Activated CD4-positive, alpha-beta T cell treated with anti-CD3 and anti-CD28 coated beads, Interleukin-2, amount 10 ng/mL, durations not matched to agents 7 days and 5 days (primary cell): ENCODE measurements at places on chromosomes 7 and 10.
A peak's percentile ranks its signal among the peaks of the same experiment; 100 is the strongest.

GRCh38 chr7:47763063-47763974, 181.4 kb upstream of the TNS3 start:
- peaks cover 2% of the 10 kb centered on the region for H3K27me3 ChIP-seq
- no peaks in the 10 kb centered on the region for H3K4me1 ChIP-seq
- DNase-seq: no peak
- no peaks in the 10 kb centered on the region for H3K36me3 ChIP-seq
- no peak overlapping the region for H3K4me3 ChIP-seq

DNA sequence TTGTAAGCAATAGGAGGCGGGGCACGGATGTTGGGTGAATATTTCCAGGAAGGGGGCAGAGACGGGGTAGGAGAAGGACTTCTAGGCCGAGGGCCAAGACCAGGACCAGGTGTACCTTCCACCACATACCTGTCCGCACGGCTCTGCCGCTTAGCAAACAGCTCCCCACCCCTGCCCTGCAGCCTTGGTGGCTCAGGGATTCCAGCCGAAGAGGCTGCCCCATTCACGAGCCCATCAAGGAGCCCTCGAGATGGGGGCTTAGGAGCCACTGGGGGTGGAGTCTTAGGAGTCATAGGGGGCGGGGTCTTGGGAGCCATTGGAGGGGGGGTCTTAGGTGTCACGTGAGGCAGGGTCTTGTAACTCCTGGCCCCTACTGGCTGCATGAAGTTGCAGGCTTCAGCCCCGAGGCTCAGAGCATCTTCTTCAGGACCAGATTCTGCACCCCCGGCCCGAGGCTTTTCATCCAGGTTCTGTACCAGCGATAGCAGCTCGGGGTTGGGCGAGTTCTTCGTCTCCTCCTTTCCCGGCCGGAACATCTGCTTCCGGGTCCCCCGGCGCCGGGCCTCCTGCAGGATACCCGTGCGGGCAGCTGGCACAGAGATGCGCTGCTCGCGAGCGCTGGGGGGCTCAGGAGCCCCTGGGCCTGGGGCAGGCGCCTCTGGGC, 6.1 kb upstream of the MYOZ1 start:
- no peaks in the 10 kb centered on the region for H3K36me3 ChIP-seq
- H3K4me3 ChIP-seq: peak overlapping the region; percentile 57
- peak; percentile 21 for DNase-seq
- H3K4me1 ChIP-seq: peaks cover 22% of the 10 kb centered on the region
- no peak overlapping the region for H3K27ac ChIP-seq
- peaks cover 3% of the 10 kb centered on the region for H3K27me3 ChIP-seq

DNA sequence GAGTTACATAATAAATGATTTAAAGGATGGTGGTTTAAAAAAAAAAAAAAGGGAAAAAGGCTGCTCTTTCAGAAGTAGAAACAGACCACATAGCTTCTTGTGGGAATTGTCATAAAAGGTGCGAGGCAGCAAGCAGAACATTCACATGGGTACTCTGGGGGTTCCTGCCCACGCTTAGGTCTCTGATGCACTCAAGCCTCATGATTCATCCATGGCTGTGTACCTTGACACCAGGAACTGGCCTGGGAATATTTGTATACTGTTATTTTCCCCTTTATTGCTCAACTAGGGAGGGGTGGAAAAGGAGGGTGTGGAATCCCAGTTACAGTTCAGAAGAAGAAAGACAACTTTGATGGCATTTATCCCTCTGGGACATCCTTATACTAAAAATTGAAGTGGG, 4.0 kb downstream of the PON2 start:
- peaks cover 12% of the 10 kb centered on the region for H3K4me1 ChIP-seq
- H3K27ac ChIP-seq: no peak overlapping the region
- H3K36me3 ChIP-seq: no peaks in the 10 kb centered on the region
- no peak for DNase-seq
- no peak overlapping the region for H3K4me3 ChIP-seq
- no peaks in the 10 kb centered on the region for H3K27me3 ChIP-seq

- H3K36me3 ChIP-seq: no peaks in the 10 kb centered on the region
- H3K27me3 ChIP-seq: peaks cover 24% of the 10 kb centered on the region
- H3K4me1 ChIP-seq: peaks cover 6% of the 10 kb centered on the region
- H3K27ac ChIP-seq: no peak overlapping the region
- no peak overlapping the region for H3K4me3 ChIP-seq
- no peak for DNase-seq
These were observed 319.8 kb downstream of the ADARB2 start for GRCh38 chr10:1417574-1417973.

GRCh38 chr7:139804571-139804970, 24.5 kb upstream of the TBXAS1 start:
- H3K4me1 ChIP-seq: no peaks in the 10 kb centered on the region
- no peak overlapping the region for H3K27ac ChIP-seq
- DNase-seq: no peak
- H3K36me3 ChIP-seq: peaks cover 2% of the 10 kb centered on the region
- H3K4me3 ChIP-seq: no peak overlapping the region

DNA sequence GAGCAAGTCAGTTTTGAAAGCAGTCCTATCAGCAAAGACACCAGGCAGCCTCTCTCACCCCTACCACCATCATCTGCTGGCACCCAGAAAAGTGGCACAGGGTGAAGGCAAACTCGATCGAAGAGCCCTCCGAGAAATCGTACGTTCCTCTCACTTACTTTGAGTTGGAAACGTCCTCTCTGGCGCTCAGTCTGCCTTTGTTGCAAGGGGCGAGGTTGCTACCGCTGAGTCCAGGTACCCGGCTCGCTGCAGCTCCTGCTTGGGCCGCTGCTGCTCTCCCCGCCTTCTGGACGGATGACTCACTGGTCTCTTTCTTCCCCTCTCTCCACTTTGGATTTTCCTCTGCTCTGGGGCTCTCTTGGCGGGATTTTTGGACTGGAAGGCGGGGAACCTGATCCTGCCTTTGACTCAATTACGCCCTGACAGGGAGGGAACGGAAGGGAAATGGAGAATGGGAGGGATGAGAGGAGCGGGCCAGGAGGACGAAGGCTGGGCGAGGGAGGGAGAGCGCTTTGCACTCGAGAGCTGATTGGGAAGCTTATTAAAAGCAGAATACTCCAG, at the start of gene PTN:
TSS of gene PTN (minus strand) at position 453 of the 561 bp plus-strand sequence. CDS start 88,760 bp downstream, outside the sequence.
- no peak for DNase-seq
- no peaks in the 10 kb centered on the region for H3K36me3 ChIP-seq
- no peak within 1 kb of the TSS for H3K27ac ChIP-seq
- H3K4me1 ChIP-seq: no peaks in the 10 kb centered on the region
- H3K27me3 ChIP-seq: peaks cover 12% of the 10 kb centered on the region

- H3K27me3 ChIP-seq: no peaks in the 10 kb centered on the region
- H3K4me3 ChIP-seq: no peak overlapping the region
- no peaks in the 10 kb centered on the region for H3K36me3 ChIP-seq
- H3K4me1 ChIP-seq: no peaks in the 10 kb centered on the region
- DNase-seq: no peak
- no peak overlapping the region for H3K27ac ChIP-seq
These were observed 62.8 kb downstream of the BICC1 start for GRCh38 chr10:58575491-58575890.

GRCh38 chr7:141704741-141705140, 2.8 kb upstream of the DENND11 start:
- no peak overlapping the region for H3K4me3 ChIP-seq
- H3K27me3 ChIP-seq: peaks cover 9% of the 10 kb centered on the region
- H3K4me1 ChIP-seq: peaks cover 18% of the 10 kb centered on the region
- peaks cover 1% of the 10 kb centered on the region for H3K36me3 ChIP-seq

DNA sequence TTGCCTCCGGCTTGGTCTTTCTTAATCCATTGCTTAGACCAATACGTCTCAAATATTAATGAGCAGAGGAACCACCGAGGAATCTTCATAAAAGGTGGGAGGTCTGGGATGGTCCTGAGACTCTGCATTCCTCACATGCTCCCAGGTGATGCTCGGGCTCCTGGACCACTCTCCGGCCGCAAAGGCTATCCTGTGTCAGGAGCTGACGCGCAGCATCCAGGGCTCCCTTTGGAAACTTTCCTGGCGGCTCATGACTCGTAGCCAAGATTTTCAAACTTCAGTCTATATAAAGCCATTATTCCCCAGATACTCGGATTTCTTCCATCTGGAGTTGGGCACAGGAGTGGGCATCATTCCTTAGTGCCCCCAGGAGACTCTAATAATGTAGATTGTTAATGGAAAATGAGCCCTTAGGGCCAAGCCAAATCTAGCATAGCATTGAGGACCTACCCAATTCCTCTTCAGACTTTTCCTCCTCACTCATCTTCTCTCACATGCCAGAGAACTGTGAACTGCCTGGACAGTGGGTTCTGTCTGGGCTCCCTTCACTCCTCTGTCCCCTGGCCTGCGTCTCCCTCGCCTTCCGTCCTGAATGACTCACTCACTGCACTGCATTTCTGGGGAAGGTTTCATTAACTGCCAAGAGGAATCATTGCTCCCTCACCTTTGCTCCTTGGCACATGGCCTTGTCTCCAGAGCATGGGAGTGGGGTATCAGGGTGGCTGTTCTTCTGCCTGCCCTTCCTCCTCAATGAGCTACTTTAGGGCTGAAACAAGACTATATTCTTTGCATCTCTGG, 89.3 kb downstream of the MKI67 start:
- peak overlapping the region; percentile 26 for H3K27ac ChIP-seq
- no peaks in the 10 kb centered on the region for H3K4me1 ChIP-seq
- no peak for DNase-seq
- H3K36me3 ChIP-seq: no peaks in the 10 kb centered on the region
- H3K27me3 ChIP-seq: peaks cover 2% of the 10 kb centered on the region

GRCh38 chr7:130367088-130367755, 13.1 kb upstream of the CPA1 start:
- H3K27ac ChIP-seq: peak overlapping the region; percentile 33
- DNase-seq: no peak
- H3K36me3 ChIP-seq: peaks cover 3% of the 10 kb centered on the region
- H3K4me3 ChIP-seq: no peak overlapping the region

GRCh38 chr10:114131094-114131493, 42.9 kb downstream of the CCDC186 start:
- peaks cover 60% of the 10 kb centered on the region for H3K36me3 ChIP-seq
- no peak for DNase-seq
- H3K27ac ChIP-seq: peak overlapping the region; percentile 58
- H3K4me3 ChIP-seq: no peak overlapping the region

DNA sequence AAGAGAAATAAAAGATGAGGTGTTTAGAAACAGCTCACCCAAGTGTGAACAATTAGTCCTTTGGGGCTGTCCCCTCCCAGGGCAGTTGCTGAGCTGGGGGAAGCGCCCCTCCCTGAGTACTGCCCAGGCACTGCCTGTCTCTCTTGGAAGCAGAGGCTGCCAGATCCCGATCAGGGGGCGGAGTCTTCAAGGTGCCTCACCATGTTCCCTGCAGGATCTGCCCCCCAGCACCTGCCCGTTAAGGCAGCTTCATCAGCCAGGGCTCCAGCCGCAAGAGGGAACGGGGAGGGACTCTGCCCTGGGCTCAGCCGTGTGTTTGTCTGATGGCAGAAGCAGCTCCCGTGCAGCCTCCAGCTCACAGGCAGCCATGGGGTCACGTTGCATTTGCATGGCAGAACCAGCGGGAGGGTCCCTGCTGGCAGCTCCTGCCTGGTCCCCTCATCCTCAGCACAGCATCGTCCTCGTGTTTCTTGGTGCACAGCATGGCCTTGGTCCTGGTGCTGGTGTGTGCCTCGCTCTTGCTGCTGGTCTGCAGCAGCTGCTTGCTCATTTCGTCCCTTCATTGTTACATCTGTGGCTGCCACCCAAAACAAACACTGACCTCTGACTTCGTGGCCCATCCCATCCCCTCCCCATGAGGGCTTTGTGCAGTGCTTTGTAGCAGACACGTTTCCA, 10.7 kb upstream of the DPYSL4 start:
- H3K4me1 ChIP-seq: no peaks in the 10 kb centered on the region
- H3K36me3 ChIP-seq: peaks cover 4% of the 10 kb centered on the region
- H3K4me3 ChIP-seq: no peak overlapping the region
- no peak for DNase-seq

- no peak for DNase-seq
- peaks cover 1% of the 10 kb centered on the region for H3K4me1 ChIP-seq
- H3K4me3 ChIP-seq: no peak overlapping the region
These were observed 34.2 kb upstream of the LEP start for GRCh38 chr7:128206747-128207500.

DNA sequence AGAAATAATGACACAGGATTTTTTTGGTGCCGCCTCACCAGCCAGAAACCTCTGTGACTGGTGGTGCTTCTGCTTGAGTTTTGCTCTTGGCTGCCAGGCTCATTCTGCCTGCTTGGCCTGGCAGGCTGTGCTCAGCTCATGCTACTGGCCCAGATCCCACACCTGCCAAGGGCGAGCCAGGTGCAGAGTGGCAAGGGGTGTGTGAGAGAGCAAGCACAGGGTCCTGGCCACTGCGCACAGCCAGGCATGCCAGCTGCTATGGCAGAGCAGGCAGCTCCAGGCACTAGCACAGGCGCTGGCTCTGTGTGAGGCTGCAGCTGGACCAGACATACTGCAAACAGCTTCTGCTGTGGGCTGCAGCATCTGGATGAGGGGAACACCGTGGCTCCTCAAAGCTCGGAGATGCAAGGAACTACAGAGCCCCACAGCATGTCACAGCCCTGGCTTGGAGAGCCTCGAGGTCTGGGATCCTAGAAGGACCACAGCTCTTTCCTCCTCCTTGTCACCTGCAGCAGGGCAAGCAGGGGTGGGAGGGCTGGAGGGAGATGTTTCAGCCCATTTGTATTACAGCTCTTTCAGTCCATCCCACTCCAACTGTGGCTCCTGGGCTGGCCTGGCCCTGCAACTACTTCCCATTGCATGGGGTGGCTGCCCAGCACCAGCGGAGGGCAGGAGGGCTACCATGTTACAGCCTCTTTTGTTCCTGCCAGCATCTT, 313.4 kb upstream of the SEMA3C start:
- no peak overlapping the region for H3K27ac ChIP-seq
- no peak for DNase-seq
- no peaks in the 10 kb centered on the region for H3K4me1 ChIP-seq
- no peak overlapping the region for H3K4me3 ChIP-seq
- H3K36me3 ChIP-seq: no peaks in the 10 kb centered on the region
- H3K27me3 ChIP-seq: no peaks in the 10 kb centered on the region

DNA sequence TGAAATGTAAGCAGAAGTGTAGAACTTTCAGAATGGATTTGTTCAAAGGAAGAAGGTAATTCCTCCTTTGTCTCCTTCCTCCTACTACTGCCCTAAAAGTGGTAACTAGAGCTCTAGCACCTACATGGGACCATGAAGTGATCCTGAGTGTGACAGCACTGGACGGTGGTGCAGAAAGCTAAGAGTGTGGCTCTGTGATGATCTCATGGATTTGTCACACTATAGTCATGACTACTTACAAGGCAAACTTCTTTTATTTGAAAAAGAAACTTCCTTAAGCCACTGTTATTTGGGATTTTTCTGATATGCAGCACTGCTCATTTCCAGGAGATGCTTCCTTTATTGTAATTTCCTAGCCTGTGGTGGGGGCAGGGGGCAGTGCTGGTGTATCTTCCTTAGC, 5.8 kb upstream of the FHIP2A start:
- H3K27me3 ChIP-seq: peaks cover 22% of the 10 kb centered on the region
- H3K4me3 ChIP-seq: no peak overlapping the region
- H3K36me3 ChIP-seq: peaks cover 6% of the 10 kb centered on the region
- H3K4me1 ChIP-seq: peaks cover 18% of the 10 kb centered on the region
